OCI-M1 (cell line): ENCODE measurements at places on chromosomes 3 and 15.

- peak; percentile 10 for DNase-seq
These were observed 6.3 kb downstream of the TBL1XR1 start for GRCh38 chr3:177190756-177191681.

GRCh38 chr15:44066211-44066827, 128.8 kb downstream of the FRMD5 start:
- peak; percentile 81 for DNase-seq

DNA sequence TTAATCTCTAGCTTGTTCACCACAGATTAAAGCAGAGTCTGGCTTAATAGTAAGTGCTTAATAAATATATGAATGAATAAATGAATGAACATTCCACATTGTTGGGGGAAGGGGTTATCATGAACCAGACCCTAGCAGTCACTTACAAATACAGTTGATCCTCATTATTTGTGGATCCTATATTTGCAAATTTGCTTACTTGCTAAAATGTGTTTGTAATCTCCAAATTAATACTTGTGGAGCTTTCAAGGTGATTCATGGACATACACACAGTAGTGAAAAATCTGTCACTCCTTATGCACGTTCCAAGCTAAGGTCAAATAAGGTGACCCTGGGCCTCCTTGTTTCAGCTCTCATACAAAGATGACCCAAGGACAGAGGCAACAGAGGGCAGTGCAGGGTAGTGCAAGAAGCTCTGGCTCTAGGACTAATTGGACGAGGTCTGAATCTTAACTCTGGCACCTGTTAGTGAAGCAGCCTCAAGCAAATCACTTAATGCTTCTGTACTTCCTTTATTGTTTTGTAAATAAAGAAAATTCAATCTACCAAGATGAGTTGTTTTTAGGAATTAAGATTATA, 112.8 kb upstream of the C2CD4B start:
- no peak for DNase-seq

- DNase-seq: no peak
These were observed 43.4 kb downstream of the CDIN1 start for GRCh38 chr15:36622836-36623235.
